ENCODE measurements at places on chromosomes 13 and 19. TPM values are rescaled to one million over a fixed set of nuclear protein-coding genes. Genes with fewer than 3 reads are reported as not detected.

CCNA1 gene
- total RNA-seq, result 0.29 TPM

AP1M2 gene
- 37.1 TPM for total RNA-seq

SIGLEC14 gene
- total RNA-seq, result not detected

TMEM190 gene
- 1.3 TPM for total RNA-seq

FGF9 gene
- not detected for total RNA-seq

ANKRD24 gene
- total RNA-seq, result 0.17 TPM

RASAL3 gene
- total RNA-seq, result not detected

ZNF790 gene
- total RNA-seq, result 0.17 TPM

RNF225 gene
- not detected for total RNA-seq

LRRC8E gene
- 5.5 TPM for total RNA-seq

CLEC17A gene
- not detected for total RNA-seq

All from A549 treated with ZK216348 at 1 μM for 4 hours (cell line).